ENCODE measurements at places on chromosomes 16 and 17. TPM values are rescaled to one million over a fixed set of nuclear protein-coding genes. Genes with fewer than 3 reads are reported as not detected.
A peak's percentile ranks its signal among the peaks of the same experiment; 100 is the strongest.

- peak; percentile 42 for DNase-seq
- H3K27ac ChIP-seq = peak overlapping the region; percentile 55
- no peaks in the 10 kb centered on the region for H3K27me3 ChIP-seq
- H3K4me3 ChIP-seq = no peak overlapping the region
These were observed 238.3 kb downstream of the CPPED1 start for GRCh38 chr16:12565423-12565822.

GNG13 gene
- total RNA-seq = not detected

HS3ST2 gene
- not detected for total RNA-seq

DNA sequence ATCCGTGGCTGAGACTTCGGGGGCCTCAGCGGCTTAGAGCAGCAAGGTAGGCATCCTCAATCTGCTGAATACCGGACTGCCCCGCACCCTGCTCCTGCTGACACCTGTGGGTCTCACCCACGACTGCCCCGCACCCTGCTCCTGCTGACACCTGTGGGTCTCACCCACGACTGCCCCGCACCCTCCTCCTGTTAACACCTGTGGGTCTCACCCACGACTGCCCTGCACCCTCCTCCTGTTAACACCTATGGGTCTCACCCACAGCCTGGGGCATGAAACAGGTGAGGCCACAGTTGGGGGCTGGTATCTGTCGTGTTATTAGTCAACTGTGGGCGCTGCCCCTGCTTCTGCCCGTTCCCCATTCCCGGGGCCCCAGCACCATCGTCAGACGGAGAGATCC, 36.3 kb upstream of the PABPN1L start:
- no peak overlapping the region for H3K27ac ChIP-seq
- H3K27me3 ChIP-seq = no peaks in the 10 kb centered on the region
